ENCODE measurements at places on chromosomes 16 and 17.
A peak's percentile ranks its signal among the peaks of the same experiment; 100 is the strongest.

DNA sequence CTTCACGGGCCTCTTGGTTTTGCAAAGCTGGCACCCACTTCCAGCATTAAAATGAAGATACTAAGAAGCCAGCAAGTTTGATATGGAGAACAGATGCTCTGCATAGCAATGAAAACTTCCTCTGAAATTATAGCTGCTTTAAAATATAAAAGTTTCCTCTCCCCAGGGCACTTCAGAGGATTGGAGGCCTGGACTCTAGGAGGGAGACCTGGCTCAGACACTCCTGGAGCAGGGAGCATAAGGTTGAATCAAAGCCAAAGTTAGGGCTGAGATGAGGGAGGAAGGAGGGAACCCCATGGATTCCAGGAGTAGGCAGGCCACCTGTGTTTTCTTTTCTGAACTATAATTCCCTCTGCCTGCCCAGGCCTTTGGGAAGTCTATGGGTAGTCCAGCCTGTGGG lies 176.0 kb upstream of the RPL38 start:
- DNase-seq: no peak

DNA sequence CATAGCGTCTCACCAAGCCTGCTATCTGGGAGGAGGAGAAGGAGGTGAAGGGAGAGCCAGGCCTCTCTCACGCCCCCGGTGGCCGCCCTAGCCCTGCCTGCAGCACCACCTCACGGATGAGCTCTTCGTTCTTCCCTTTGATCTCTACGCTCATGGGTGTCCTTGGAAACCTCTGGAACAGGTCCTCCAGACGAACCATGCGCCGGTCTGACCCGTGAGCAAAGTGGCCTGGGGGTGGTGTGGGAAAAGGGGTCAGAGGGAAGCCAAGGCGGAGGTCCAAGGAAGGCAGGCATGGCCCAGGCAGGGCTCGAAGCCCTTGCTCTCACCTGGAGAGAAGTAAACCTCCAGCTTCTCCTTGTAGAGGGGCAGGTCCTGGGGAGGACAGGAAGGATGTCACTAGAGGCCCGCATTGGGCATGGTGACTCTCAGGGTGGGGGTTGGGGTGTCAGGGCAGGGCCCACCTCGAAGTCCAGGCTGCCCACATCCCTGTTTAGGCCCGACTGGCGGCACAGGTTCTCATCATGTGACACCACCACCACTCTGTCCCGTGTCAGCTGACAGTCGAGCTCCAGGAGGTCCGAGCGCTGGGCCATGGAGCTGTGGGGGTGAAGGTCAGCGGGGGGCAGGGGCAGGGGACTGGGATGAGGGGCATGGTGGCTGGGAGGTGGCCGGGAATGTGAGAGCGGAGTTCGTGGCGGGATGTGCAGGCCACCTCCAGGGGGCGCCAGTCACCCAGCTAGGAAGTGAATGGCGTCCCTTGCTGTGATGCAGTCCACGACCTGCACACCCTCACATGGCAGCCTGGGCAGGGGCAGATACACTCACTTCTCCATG lies 923 bp downstream of the GDPD3 start:
- peak; percentile 73 for DNase-seq

- no peak for DNase-seq
These were observed 5.3 kb downstream of the ZNF469 start for GRCh38 chr16:88387941-88388627.

GRCh38 chr16:11848842-11849241 lies 2.5 kb downstream of the RSL1D1 start:
- no peak for DNase-seq

GRCh38 chr16:85436207-85436606 lies 176.9 kb upstream of the GSE1 start:
- DNase-seq: no peak

- no peak for DNase-seq
These were observed 34.7 kb upstream of the ENPP7 start for GRCh38 chr17:79695797-79696609.

DNA sequence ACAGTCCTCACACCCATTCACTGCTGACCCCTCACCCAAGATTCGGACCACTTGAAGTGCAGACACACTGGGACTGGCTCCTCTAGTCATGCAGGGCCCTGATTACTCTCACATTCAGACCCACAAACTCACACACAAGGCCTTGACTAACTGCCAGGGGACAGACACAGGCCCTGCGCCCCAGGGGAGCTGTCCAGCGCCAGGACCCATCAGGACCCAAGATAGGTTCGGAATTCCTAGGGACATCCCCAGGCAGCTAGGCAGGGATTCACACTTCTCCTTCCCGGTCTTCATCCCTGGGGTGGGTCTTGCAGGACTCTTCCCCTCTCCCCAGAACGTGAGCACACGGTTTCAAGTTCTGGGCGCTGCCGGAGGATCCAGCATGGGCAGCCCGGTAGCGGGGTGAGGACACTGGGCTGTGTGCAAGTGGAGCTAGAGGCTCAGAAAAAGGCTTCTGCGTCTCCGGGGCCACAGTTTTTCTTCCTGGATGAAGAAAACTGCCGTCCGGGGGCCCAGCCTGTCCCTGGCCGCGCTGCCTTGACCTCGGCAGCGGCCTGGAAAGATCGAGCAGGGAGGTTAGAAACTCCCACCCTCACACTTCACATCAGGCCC lies 1.6 kb downstream of the SEZ6 start:
- DNase-seq: no peak

- no peak for DNase-seq
These were observed 4.4 kb upstream of the LHX1 start for GRCh38 chr17:36932694-36933511.

DNA sequence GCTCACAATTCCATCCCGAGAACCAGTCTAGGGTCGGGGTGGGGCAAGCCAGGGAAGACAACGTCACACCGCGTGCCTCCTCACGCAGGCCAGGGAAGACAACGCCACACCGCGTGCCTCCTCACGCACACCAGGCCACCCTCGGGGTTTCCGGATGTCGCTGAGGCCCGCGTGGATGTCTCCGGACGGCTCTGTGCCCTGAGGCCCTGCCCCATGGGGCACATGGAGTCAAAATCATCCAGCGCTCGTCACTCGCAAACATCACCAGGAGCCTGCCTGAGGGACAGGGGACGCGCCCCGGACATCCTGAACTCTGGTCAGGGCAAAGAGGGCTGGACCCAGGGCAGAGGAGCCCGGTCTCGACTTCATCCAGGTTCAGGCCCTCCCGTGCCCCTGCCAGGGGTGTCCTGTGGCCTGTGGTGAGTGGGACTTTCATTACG lies 3.7 kb downstream of the TMEM204 start:
- no peak for DNase-seq

GRCh38 chr17:15502369-15503112 lies 35.1 kb upstream of the CDRT4 start:
- DNase-seq: peak; percentile 98

GRCh38 chr17:4607773-4608187 lies 23.5 kb downstream of the SMTNL2 start:
- peak; percentile 83 for DNase-seq

DNA sequence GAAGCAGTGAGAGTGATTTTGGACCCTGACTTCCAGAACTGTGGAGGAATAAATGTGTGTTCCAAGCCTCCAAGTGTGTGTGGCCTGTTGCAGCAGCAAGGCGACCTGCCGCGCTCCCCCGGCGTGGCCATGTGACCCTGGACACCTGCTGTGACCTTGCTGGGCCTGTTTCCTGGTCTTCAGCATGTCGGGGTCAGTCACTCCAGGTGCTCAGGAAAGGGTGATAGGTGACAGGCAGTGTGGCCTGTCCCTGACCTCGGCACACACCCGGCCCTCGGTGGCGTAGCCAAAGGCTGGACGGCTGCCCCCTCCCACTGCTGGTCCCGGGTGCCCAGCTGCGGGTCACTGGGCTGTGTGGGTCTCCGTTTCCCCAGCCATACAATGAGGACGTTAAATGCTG lies 31.8 kb upstream of the ZNF469 start:
- no peak for DNase-seq

- DNase-seq: no peak
These were observed 7.7 kb downstream of the NKIRAS2 start for GRCh38 chr17:42027590-42027889.

DNA sequence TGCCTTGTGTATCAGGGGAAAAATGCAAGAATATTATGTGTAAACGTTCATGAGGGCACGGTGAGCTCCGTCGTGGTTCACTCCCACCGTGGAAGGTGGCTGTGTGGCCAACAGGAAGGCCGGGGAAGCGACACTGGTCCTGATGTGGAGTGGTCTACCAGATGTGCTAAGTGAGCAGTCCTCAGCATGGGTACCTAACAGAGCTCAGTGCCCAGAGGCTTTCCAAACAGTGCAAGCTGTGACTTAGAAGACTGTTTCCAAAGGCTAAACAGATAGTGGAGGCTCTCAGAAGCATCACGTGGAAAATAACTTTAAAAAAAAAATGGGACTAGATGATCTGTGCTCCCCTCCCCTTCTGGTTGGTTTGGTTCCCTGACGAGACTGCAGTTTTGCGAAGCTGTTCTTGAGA lies 199.3 kb upstream of the CHMP6 start:
- no peak for DNase-seq

- DNase-seq: no peak
These were observed 33.3 kb upstream of the MGAT5B start for GRCh38 chr17:76834870-76835269.

- DNase-seq: peak; percentile 57
These were observed 237.5 kb upstream of the SALL1 start for GRCh38 chr16:51388516-51388951.

GRCh38 chr16:81885976-81886586 lies 107.0 kb downstream of the PLCG2 start:
- DNase-seq: no peak

DNA sequence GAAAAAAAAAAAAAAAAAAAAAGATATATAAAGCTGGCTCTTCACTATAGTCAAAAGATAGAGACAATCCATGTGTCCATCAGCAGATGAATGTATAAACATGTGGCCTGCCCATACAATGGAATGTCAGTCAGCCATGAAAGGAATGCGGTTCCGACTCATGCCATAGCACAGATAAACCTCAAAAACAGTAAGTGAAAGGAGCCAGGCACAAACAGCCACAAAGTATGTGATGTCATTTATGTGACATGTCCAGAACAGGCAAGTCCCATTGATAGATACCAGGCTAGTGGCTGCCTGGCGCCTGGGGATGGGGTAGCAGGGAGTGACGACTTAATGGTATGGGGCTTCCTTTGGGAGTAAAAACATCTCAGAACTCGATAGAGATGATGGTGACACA lies 155.7 kb downstream of the CMIP start:
- no peak for DNase-seq
